Right renal pelvis (tissue), 4 donors: ENCODE measurements at places on chromosomes 3 and 15.

- DNase-seq: no peak
Measured at GRCh38 chr3:53259427-53260259, 3.8 kb upstream of the TKT start.

DNA sequence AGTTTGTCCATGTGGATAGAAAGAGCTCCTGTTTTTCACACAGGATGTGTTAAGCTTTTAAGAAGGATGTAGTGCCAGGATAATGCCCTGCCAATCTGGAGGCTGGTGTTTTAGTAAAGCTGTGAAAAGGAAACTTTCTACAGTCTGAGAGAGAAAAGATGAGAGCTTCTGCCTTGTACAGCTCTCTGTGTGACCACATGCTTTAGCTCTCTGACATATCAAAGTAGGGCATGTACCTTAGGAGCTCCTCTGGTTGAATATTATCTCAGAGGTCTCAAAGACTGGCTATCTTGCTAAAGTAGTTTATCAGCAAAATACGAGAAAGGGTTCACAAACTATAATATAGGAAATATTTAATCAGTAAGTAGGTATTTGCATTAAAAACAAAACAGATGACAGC is 30.4 kb downstream of the CDIN1 start:
- DNase-seq: no peak

DNA sequence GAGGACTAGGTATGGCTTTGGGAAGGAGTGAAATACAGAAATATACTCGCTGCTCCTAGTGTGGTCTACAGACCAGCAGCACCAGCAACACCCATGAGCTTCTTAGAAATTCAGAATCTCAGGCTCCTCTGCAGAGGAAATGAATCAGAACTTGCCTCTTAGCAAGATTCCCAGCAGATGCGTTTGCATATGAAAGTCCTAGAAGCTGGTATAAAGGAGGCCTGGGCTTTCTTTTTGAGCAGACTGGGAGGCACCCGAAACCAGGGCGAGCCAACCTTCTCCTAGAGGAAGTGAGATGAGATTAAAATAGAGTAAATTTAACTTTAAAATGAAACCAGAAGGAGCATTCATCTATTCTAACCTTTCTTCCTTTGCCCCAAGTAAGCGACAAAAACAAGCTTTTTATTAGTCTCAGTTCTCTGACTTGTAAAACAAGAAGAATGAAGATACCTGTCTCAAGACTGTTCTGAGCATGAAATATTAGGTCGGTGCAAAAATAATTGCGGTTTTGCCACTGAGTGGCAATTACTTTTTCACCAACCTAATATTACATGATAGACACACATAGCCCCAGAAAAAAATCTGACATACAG is 140.0 kb downstream of the PDZRN3 start:
- DNase-seq: no peak

GRCh38 chr3:177145381-177145780 is 51.9 kb downstream of the TBL1XR1 start:
- no peak for DNase-seq

DNA sequence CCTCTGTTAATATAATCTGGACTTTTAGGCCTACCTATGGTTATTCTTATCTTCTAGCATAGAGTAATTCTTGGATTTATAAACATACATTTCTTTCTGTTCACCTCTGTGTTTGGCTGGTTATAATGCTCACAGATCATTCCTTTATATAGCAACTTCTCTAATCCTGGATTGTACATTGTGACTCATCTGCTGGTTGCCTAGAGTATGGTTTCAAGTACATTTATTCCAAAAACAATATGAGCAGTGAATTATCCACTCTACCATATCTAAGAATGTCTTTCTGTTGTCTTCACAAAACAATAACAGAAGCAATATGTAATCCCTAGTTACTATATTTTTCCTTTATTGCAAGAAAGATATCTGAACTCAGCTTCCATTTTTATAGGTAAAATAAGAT is 35.3 kb downstream of the FSIP1 start:
- DNase-seq: no peak

- no peak for DNase-seq
Measured at GRCh38 chr15:71192816-71193215, 77.5 kb downstream of the THSD4 start.

- DNase-seq: no peak
Measured at GRCh38 chr15:76163457-76164295, 103.9 kb downstream of the TMEM266 start.

- DNase-seq: no peak
Measured at GRCh38 chr3:142315083-142315482, 89.7 kb upstream of the GK5 start.

DNA sequence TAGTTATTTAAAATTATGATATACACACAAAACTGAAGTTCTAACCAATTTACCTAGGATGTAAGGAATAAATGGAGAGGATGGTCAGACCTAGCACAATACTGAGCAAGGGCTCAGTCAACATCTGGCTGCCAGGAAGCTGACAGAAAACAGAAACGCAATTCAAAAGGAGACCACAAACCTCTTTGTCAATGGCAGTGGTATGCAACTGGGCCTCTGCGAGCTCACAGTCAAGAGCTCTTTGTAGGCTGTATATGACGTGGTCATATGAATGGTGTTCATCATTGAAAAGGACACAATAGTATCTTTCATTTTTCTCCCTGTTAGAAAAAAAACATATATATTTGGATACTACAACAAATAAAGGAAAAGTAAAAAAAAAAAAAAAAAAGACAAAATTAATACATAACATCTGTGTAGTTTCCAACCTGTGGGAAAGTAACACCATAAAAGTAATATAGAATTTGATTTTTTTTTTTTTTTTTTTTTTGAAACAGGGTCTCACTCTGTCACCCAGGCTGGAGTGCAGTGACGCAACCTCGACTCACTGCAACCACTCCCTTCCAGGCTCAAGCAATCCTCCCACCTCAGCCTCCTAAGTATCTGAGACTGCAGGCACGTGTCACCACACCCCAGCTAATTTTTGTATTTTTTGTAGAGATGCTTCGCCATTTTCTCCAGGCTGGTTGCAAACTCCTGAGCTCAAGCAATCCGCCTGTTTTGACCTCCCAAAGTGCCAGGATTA is 37.9 kb downstream of the UBR1 start:
- DNase-seq: no peak

DNA sequence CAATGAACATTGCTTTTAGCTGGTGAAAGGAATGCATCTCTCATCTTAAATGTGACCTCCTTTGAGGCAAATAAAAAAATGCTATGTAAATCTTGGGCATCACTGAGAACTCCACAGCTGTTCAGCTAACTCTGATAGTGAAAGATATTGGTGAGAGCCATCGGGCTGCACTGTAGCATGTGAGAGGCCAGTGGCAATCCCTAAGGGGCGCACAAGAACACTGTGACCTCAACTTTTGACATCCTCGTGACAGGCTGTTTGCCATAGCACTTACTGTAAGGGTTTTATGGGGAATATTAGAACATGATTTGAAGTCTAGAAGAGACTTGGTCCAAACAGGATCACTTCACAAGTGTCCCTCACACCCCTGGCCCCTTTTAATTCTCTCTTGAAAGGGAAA is 697.9 kb downstream of the MCTP2 start:
- DNase-seq: no peak

DNA sequence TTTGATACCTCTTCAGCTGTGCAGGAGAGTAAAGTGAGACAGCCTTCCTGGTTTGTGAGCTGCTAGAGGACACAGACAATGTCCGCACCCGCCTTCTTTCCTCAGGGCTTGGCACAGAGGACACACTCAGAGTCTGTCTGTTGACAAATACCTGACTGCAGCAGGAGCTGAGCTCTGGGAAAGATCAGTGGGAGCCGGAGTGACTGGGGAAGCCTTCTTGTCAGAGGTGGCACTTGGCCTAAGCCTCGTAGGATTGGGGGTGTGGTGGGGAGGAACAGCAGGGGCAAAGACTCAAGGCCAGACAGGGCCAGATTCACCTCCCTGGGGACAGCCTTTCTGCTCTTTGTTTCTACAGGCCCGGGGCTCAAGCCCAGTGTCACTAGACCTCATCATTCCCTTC is 3.3 kb upstream of the IL17RC start:
- DNase-seq: no peak

DNA sequence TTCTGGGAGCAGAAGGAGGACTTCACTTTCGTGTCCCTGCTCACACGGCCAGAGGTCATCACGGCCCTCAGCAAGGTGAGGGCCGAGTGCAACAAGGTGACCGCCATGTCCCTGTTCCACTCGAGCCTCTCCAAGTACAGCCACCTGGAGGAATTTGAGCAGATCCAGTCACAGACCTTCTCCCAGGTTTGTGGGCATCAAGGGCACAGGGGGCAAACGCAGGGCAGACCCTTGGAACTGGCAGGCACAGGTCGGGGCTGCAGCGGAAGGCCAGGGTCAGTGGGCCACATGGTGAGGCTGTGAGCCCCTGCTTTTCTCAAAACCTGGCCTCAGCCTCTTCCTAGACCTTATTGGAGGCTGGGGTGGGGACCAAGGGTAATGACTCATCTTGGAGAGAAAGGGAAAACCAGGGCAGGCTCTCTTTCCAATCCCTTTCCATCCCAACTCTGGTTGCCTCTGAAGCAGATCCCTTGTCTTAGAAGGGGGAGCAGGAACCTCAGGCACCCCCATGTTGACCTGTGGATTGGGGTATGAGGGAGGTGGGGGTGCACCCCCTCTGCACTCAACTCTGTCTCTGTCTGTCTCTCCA is 29.5 kb downstream of the DNAH1 start:
- DNase-seq: no peak
